ENCODE measurements at places on chromosomes 7 and 10.

- DNase-seq = no peak
Observed at GRCh38 chr7:114088470-114088940, 169.7 kb upstream of the PPP1R3A start.

DNA sequence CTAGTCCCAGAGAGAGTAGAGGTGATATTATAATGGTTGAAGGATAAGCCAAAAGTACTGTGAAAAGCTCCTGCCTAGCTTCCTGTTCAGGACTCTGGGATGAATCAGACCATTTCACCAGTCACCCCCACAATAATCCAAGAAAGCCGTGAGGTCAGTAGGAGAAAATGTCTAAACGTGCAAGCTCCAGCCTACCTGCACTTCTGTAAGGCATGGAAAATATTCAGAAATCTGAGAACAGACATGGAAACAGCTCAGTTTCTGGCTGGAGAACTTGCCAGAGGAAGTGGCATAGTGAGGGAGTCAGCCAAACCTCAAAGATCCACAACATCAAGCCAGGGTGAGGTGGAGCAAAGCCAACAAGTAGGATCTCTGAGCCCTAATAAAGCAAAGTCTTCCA, 58.2 kb downstream of the ELAPOR2 start:
- DNase-seq = no peak

GRCh38 chr7:150383710-150384397, 4.7 kb downstream of the ZNF775 start:
- DNase-seq = peak; percentile 69

DNA sequence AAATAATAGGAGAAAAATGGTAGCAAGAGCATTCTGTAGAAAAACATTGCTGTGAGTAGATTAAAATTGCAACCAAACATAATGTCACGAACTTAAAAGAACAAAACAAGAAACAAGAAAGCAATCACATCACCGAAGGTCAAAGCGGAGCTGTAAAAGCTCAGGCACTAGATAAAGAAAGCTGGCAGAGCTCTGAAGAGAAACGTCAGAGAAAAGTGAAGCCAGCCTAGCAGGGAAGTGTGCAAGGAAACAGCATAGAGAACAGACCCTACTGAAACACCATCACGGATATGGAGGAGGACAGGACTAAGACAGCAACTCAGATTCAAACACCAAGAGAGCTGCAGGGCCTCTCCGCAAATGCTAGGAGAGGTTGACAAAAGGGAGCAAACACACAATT, 22.5 kb upstream of the DDC start:
- DNase-seq = no peak

- no peak for DNase-seq
Observed at GRCh38 chr7:27995228-27995627, 185.4 kb downstream of the JAZF1 start.

GRCh38 chr7:131624536-131624935, 68.1 kb upstream of the PODXL start:
- DNase-seq = no peak

GRCh38 chr10:131750171-131750895, 150.5 kb upstream of the PPP2R2D start:
- no peak for DNase-seq

GRCh38 chr10:14186245-14186644, 144.5 kb downstream of the FRMD4A start:
- DNase-seq = no peak

DNA sequence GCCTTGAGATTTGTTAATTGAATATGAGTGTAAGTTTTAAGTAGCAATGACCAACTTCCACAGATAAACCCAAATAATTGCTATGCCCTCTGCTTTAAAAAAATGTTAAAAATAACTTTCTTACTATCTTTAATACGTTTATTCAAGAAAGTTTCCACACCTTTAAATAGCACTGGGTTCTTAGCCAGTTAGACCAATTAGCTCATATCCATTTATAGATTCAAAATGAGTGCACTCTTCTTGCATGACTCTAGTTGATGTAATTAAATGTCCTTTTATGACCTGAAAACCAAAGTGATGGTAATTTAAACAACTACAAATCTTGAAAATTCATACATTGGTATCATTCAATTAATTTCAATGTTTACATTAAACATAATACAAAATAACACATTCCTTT, 50.8 kb upstream of the CACNA2D1 start:
- no peak for DNase-seq

DNA sequence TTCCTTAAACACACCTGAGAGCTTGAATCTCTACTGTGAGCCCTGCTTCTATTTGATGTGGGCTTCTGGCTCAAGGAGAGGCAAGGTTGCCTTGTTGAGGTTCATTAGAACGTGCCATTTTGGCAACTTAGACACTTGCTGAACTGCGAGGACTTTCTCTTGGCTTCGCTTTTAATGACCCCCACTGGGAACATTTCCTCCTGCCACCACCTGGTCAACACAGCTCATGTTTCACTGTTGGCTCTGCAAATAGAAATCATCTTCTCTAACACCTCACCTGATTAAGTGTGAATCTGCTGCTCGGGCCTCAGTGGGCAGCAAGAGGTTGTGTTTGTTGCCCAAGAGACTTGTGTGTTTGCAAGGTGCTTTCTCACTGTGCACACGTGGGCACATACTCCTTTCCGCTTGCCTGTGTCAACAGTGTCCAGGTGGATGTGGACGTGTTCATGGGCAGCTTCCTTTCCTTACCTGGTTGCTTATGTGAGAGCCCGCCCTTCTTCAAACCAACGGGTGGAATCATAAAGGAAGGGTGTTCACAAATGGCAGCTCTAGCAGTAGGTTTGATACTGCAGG, 147.0 kb downstream of the NRP1 start:
- DNase-seq = no peak

DNA sequence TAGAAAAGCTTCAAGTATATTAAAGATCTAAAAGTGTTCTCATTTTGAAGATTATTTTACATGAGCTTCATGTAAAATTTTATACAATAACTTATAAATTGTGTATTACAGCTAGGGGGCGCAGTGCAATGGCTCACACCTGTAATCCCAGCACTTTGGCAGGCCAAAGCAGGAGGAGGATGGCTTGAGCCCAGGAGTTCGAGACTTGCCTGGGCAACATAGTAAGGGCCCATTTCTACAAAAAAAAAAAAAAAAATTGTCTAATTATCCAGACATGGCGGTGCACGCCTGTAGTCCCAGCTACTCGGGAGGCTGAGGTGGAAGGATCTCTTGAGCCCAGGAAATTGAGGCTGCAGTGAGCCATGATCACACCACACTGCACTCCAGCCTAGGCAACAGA, 16.6 kb downstream of the ACBD5 start:
- no peak for DNase-seq

- DNase-seq = no peak
Observed at GRCh38 chr10:80900661-80901060, 363.0 kb downstream of the SH2D4B start.

GRCh38 chr10:78202386-78202785, 168.7 kb downstream of the RPS24 start:
- DNase-seq = no peak

DNA sequence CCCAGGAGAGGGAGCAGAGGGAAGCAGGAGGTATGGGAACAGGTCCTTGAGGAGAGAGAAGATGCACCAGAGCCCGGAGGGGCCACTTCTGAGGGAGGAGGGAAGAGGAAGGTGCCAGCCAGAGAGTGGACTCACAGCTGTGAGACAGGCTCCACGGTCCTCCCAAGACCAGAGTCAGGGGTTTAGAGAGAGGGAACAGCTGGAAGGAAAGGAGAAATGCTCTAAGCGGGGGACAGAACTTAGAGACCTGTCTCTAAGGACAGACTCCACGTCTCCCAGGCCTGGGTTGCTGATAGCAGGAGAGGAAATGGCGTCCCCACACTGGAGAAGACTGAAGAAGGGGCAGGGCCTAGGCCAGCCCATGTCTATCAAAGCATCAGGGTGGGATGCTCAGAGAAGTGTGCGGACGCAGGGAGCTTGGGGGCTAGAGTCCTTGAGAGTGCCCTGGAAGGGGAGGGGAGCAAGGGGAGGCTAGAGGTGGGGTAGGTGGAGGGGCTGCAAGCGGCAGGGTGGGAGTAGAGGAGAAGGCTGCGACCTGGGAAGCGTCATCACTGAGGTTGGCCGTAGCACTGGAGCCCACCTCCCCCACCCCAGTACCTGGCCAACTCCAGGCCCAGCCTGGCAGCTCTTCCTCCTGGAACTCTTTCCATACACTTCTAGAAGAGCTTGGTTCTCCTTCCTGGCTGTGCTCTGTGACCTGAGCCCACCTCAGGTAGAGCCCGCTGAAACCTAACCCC, 25.6 kb upstream of the GRID1 start:
- DNase-seq = no peak

DNA sequence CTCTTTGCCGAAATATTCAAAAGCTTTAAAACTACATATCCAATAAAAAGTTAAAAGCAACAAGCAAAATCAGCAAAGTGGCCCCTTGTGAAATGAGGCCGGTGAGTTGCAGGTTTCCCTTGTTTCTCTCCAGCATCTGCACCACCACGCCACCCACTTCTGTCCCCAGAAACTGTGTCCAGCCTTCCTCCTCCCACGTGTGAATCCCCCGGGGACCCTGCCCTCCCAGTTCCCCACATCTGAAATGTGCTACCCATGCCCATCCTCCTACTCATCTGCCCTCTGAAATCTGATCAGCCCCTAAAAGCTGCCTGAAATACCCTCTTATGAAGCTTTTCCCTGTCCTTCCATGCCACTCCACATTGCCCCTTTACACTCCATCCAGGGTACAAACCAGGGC, 3.8 kb downstream of the ALOX5 start:
- no peak for DNase-seq

DNA sequence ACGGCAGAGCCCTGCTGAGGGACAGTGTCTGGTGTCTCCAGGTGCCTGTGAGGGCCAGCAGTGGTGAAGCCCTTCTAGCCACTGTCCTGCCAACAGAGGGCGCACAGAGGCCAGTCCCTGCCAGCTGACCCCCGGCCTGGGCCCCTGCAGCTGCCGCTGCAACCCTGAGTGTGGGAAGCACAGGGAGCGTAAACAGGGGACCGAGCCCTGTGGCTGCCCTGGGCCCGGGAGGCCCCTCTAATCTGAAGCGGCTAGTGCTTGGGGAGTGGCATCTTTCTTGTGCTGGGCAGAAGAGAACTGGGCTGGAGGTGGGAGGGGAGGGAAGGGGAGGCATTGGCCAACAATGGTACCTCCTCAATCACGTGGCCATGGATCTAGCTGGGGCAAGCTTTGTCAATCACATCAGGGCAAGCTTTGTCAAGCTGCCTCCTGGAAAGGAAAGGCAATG, 34.6 kb downstream of the TRIM8 start:
- DNase-seq = peak; percentile 45

DNA sequence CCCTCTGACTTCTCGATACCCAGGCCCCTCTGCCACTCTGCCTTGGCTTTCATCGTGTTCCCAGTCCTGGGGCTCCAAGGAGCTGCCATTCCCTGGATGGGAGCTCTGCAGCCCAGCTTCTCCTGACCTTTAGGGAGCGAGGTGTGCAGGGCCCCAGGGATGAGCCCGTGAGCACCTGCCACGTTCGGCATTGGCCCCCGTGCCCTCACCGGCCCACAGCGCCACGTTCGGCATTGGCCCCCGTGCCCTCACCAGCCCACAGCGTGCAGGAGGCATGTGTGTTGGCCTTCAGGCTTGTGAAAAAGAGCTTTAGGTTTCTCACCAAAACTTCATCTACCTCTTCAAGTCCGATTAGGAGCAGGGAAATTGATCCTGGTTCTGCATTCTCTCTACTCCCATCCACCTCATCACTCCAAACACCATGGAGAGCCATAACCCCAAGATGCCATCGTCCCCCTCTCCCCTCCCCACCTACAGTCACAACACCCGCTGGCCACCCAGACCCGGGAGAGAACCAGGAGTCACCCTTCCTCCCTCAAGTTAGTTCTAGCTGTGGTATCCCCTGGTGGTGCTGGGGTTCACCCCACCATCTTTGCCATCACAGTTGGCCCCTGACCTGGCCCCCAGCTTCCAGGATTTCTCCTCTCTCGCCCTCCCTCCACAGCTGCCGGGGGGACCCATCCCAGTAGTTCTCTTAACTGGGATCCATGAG, 119.4 kb upstream of the NPS start:
- DNase-seq = no peak

DNA sequence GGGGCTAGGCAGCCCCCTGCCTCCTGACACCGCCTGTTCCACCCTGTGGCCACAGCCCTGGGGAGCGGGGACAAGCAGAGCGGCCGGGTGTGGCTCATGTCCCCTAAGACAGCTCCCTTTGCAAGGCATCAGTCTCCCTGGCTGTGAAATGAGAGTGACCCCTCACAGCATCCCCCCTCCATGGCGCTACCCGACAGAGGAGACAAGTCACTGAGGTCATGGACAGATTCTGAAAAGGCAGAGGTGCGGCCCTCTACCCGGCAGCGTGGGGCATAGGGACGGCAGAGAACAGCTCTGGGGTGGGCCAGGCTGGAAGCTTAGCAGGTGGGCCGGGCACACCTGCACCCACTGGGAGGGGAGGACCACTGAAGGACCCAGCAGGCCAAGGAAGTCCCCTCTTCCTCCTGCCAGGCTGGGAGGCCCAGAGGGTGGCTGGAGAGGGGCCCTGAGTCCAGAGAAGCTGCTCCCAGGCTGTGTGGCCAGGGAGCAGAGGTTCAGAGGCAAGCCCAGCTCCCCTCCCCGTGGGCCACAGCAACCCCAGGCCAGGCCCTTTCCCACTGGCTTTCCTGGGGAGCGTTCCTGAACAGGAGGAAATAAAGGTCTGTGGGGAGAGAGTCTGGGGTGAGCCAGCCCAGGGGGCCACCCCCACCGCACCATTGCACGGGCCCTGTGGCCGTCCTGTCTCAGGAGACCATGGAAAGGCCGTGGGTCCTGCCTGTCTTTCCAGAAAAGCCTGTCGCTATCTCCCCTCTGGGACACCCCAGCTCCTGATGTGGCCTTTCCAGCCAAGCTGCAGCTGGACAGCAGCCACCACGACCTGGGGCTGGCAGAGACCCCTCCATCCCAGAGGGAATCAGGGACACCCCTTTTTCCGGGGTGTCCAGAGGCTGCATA, 1.7 kb downstream of the ADAP1 start:
- no peak for DNase-seq

GRCh38 chr7:2157473-2158279, 75.1 kb downstream of the MAD1L1 start:
- DNase-seq = peak; percentile 91

GRCh38 chr7:87016606-87017005, 42.8 kb downstream of the ELAPOR2 start:
- no peak for DNase-seq

DNA sequence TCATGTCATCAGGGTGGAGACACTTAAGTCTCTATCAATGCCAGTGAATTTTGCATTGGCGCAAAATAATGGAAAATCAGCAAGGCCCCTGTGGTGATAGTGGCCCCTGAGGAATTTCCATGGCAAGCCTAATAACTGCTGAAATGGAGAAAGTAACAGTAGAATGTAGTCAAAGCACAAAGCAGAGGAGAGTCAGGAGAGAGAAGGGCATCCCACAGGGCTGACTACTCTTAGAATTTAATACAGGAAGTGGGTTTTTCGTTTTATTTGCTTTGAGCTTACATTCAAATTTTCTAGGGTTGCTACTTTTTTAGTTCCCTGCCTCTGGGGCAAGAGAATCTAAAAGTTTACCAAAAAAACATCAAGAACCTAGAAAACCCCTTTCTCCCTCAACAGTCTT, 39.0 kb downstream of the BZW2 start:
- DNase-seq = no peak

- no peak for DNase-seq
Observed at GRCh38 chr10:70928140-70928539, 39.8 kb upstream of the PCBD1 start.
